ENCODE measurements at places on chromosomes 16 and 17.

DNA sequence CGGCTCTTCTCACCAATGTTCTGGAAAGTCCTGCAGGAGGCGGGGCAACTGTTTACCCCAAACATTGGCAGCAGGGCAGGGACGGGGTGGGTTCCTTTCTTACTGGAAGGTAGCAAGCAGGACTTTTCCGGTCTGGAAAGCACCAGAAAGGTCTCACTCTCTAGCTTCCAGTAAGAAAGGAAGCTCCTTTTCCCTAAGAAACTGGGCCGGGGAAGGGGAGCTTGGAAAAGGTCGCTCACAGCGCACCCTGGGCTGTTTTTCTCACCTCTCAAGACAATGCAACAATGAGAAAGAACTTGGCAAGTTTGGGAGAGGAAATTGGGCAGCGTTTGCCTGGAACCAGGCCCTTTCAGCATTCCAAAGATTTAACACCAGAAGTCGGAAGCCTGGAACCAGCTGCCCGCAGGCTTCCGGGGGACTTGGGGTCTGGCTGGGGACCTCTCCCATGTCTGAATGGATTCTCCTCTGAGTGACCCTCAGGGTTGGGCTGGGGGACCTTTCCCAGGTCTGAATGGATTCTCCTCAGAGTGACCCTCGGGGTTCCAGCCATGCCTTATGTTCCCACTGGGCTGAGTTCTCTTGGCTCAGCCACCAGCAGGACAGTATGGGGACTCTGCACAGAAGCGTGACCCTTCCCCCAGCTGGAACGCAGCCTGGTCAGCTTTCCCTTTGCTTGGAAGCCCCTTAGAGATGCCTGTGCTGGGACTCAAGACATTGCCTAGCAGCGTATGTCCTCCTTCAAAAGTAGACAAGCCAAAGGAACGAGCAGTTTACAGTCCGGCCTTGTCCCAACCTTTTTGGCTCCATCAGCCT lies 166.5 kb upstream of the PLCG2 start:
- DNase-seq: no peak

DNA sequence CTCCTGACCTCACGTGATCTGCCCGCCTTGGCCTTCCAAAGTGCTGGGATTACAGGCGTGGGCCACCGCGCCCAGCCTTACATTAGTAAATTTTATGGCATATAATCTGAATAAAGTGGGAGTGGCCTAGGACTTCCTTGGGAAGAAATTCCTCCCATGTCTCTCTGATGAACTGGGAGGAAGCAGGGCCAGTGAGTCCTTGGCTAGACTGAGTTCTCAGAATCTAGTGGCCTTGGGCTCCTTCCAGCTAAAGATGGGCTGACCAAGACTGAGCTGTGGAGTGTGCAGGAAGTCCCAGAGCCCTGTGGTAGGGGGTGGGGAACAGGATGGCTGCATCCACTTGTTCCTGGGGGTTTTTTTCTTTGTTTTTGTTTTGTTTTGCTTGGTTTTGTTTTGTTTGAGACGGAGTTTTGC lies 10.0 kb upstream of the NAGLU start:
- DNase-seq: no peak

- DNase-seq: no peak
These were observed 62.2 kb downstream of the IQCK start for GRCh38 chr16:19780321-19780720.

DNA sequence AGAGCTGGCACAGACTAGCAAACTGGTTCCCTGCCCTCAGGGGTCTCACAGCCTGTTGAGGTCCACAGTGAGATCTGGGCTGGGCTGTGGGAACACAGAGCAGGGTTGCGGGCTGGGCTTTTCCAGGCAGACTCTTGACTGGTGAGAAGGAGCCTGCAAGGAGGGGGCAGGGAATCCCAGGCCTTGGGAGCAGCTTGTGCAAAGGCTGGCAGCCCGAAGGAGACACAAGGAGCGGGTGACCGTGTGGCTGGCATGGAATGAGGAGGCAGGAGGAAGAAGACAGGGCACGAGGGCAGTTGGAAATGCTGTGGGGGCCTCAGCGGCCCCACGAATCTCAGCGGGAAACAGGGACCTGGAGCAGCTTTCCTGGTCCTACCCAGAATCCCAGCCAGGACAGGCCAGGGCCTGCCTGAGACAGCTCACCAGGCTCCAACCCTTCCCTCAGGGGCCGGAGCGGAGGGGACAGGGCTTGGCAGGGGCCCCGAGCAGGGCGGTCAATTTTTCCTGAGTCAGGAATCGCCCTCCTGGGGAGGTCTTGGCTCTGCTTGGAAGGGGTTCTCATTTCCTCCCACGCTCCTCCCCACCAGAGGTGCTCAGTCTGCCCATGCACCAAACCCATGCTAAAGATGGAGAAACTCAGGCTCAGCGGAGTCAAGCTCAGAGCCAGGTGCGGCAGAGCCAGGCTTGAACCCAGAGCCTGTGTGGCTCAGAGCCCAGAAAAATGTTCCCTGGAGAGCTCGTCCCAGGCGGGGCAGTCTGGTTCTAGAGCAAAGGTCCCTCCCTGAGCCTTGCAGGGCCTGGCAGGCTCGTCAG lies 9.2 kb upstream of the SNN start:
- no peak for DNase-seq

- no peak for DNase-seq
These were observed 7.3 kb upstream of the GAS7 start for GRCh38 chr17:10205549-10206185.

DNA sequence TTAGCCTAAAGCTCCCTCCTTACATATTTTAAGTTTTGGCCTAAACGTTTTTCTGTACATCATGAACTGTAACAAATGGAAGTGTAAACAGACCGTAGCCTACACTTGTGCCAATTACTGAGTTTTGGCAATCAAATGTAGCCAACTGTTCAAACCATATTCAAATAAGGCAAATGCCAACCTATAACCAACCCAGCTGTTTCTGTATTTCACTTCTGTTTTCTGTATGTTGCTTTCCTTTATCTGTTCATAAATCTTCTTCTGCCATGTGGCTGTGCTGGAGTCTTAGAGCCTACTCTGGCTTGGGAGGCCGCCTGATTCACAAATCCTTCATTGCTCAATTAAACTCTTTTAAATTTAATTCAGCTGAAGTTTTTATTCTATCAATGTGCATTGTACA lies 6.9 kb upstream of the C16orf78 start:
- no peak for DNase-seq

GRCh38 chr17:81306491-81306890 lies 11.4 kb upstream of the SLC38A10 start:
- DNase-seq: no peak

DNA sequence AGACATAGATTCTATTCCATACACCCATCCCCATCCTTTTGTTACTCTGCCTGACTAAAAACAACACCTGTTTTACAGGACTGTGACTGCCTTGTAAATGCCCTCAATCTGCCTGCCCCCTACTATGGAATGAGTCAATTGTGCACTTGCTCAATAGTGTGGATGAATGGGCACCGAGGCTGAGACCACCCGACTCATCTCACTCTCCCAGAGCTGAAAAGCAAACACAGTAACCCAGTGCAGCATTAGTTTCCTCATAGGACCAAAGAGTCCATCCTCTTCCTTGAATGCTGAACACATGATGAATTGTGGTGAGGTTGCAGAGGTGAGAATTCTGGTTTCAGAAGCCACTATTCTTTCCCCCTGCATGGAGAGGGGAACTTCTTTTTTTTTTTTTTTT lies 233.7 kb downstream of the ZFHX3 start:
- DNase-seq: no peak

GRCh38 chr17:58344791-58345157 lies 7.2 kb downstream of the SUPT4H1 start:
- DNase-seq: no peak

DNA sequence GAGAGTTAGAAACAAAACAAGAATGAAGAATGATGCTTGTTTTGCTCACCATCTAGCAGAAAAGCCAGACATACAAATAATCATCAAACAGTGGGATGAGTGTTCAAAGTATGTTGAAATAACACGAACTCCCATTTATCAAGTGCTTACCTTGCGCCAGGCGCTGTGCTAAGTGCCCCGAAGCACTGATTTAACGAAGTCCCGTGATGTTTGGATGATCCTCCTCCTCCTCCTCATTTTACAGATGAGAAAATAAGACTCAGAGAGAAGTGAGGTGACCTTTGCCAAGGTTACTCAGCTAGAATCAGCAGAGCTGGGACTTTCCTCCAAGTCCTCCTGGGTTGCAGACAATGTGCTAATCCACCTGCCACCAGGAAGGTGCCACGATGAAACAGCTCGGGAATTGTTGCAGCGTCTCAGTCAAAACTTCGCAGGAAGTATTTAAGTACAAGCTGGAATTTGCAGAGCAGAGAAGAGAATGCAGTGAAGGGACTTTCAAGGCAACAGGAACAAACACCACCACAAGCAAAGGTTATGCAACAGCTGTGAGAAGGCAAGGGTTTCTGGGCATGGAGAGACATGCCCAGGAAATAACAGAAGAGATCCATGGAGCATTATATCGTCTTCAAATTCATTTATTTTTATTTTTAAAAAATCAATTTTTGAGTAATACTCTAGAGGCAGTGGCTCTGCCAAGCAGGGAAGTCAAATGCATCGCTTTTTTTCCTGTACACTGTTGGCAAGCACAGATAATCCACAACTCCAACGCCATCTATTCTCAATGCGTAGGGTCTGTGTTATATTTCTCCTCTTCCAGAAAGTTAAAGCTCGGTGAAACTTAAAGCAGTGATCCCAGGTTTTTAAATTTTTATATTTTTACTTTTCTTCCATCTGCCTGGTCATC lies 11.1 kb downstream of the PRCD start:
- DNase-seq: no peak

DNA sequence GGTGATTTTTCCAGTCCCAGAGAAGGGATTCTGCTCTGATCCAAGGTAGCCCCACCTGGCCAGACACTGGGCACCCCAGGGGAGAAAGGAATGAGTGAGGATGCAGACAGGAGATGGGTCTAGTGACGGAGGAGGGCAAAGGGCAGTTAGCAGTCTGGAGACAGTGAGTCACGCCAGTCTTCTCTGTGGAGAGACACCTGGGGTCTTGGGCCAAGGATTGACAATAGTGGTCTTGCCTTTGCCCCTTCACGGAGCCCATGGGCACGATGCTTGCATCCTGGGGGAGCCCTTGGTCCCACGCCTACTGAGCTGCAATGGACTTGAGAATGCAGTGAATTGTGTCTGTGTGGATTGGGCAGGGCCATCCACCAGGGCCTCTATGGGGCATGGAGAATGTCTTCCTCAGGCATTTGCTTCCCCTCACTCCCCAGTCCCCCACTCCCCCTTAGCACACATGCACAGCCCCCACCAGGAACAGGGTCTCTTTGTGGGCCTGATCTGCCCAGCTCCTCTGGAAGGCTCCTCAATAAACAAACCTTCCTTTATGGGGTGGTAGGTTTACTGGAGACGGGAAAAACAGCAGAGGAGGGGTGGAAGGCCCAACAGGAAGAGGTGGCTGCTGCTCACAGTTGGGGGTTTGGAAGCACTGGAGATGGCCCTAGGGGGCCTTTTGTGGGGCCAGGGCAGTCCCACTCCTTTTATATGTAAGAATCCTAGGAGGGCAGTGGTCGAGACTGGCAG lies 1.4 kb downstream of the CHAD start:
- DNase-seq: no peak

DNA sequence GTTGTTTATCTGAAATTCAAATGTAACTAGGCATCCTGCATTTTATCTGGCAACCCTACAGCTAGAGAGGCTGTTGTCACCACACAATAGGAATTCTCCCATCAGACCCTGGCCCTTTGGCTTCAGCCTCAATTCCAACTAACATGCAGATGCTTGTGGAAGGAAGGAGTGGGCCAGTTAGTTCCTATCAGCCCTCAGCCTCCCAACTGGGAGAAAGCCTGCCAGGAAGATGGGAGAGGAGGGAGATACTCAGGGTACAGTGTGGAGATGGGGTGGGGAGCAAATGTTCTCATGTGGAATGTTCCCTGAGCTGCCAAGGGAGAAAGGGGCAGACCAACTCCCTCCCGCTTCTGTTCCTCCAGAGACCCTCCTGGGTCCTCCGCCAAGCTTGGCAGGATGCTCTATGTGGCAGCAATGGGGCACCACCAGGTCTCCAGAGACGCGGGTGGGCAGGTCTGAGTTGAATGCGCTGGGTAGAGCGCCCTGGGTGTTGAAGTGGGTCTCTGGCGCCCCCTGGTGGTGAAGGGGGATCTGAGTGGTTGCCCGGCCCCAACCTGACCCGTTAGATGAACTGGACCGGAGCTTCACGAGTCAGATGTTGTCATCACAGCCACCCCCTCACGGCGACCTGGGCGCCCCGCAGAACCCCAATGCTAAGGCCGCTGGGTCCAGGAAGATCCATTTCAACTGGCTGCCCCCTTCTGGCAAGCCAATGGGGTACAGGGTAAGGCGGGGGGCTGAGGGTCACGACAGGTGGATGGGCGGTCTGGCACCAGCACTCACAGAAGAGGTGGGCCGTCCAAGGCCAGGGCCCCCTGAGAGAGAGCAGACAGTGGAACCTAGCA lies 15.2 kb downstream of the GALK1 start:
- peak; percentile 91 for DNase-seq

GRCh38 chr16:51755039-51755501 lies 604.0 kb upstream of the SALL1 start:
- DNase-seq: no peak

DNA sequence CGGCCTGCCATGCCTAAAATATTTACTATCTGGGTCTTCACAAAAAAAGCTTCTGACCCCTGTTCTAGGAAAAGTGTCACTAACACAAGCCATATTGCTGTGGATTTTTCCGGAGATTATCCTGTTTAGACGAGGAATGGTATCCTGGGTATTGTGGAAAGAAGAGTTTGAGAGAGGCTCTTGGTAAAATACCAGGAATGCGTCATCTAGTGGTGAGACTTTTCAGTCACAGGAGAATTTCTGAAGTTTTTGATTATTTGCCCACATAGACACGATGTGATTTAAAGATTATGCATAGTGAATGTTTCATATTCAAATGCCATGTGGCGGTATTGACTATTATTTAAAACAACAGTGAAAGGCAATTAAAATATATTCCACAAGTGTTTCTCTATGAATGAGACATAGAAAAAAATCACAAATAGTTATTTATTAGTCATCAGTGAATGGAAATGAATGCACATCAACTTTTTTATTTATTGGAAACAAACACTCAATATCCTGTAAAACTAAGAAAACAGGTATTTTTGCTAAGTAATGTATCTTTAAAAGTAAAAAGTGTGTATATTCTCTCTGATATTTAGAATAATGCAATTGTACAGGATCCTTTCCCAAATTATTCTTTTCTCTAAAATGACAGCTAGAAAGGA lies 7.8 kb downstream of the KRT28 start:
- no peak for DNase-seq

- DNase-seq: peak; percentile 47
These were observed 18.2 kb upstream of the ABR start for GRCh38 chr17:1197781-1198490.

DNA sequence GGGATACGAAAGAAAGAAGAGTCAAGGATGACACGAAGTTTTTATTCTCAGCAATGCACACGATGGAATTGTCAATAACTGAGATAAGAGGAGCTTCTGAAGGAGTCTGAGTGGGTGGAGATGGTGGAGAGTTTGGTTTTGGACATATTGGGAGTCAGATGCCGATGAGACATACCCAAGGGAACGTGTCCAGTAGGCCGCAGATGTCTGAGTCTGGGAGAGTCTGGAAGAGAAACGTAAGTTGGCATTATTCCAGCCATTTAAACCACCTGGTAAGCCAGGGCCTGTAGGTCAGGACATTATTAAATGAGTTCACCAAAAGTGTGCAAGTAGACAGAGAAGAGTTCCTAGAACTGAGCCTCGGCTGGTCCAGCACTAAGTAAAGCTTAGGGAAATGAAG lies 478.3 kb upstream of the CDH5 start:
- no peak for DNase-seq
